ENCODE measurements at places on chromosomes 7 and 10. TPM values are rescaled to one million over a fixed set of nuclear protein-coding genes. Genes with fewer than 3 reads are reported as not detected.

Gene ZNF117
- total RNA-seq: 5.1 TPM

Gene IGFBP3
- total RNA-seq: 1,278 TPM

Gene MMRN2
- total RNA-seq: 5.1 TPM

Gene SFRP5
- total RNA-seq: not detected

Gene CALHM3
- not detected for total RNA-seq

Gene HECW1
- 3.6 TPM for total RNA-seq

Gene ADARB2
- total RNA-seq: not detected

Gene NUTM2E
- not detected for total RNA-seq

Gene TMEM176A
- not detected for total RNA-seq

Gene STEAP1
- total RNA-seq: 83.4 TPM

Gene NEURL1
- total RNA-seq: 0.27 TPM

Gene MMD2
- not detected for total RNA-seq

Gene EDRF1
- 27.2 TPM for total RNA-seq

Gene PAPOLB
- total RNA-seq: not detected

Gene CC2D2B
- total RNA-seq: 0.09 TPM

Gene ETV1
- 75.7 TPM for total RNA-seq

Gene SLC16A9
- 0.25 TPM for total RNA-seq

Gene PRR15
- 2.4 TPM for total RNA-seq

Gene MACROH2A2
- 10.0 TPM for total RNA-seq

Gene SH2B2
- 4.9 TPM for total RNA-seq

Gene SLC13A4
- total RNA-seq: 3.3 TPM

Gene GRID2IP
- not detected for total RNA-seq

Gene ITPRID1
- not detected for total RNA-seq

Gene FAM171A1
- total RNA-seq: 43.6 TPM

Data from fibroblast of the aortic adventitia (primary cell).